ENCODE measurements at places on chromosomes 6 and 20.

GRCh38 chr6:35359744-35360348 is 17.5 kb downstream of the PPARD start:
- DNase-seq: no peak

DNA sequence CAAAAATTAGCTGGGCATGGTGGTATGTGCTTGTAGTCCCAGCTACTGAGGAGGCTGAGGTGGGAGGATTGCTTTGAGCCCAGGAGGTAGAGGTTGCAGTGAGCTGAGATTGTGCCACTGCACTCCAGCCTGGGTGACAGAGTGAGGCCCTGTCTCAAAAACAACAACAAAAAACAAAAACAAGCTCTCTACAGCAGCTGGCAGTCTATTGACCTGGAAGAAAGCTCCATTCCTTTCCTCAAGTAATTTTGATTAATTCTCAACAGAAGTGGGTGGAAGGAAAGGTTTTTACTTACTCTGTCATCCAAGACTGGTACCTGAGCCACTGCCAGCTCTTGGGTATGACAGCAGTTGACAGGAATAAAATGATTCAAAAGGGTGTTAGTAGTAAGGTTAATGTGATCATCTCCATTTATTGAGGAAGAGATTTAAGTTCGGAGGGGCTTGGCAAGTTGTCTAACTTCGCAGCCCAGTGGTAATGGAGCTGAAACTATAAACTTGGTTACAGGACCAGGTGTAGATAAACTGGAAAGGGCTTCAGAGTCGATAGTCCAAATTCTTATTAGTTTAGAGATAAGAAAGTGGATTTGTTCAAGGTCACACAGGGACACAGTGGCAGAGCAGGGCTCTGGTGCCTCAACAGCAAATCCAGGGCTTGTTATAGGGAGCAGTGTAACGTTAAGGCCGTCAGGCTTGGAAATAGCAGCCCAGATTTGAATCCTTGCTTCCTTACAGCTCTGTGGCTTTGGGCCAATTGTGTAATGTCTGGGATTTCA is 14.8 kb downstream of the SRSF3 start:
- no peak for DNase-seq

DNA sequence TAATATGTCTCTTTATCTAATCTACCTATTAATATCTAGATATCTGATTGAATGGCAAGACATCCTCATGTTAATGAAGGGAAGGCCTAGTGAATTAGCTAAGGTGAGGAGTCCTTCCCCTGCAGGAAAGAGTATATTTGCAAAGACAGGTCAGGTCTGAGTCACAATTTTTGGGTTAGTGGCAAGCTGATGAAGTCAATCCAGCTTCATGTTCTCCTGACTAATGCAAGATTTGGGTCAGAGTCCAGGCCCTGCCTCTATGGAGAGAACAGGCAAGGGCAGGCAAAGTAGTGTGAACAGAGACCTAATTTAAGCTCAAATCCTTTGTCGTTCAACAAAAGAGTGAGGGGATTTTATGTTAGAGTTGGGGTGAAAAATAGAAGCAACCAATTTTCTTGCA is 496.7 kb downstream of the BMP2 start:
- no peak for DNase-seq

GRCh38 chr20:33653218-33653899 is 8.8 kb upstream of the C20orf144 start:
- DNase-seq: peak; percentile 67

DNA sequence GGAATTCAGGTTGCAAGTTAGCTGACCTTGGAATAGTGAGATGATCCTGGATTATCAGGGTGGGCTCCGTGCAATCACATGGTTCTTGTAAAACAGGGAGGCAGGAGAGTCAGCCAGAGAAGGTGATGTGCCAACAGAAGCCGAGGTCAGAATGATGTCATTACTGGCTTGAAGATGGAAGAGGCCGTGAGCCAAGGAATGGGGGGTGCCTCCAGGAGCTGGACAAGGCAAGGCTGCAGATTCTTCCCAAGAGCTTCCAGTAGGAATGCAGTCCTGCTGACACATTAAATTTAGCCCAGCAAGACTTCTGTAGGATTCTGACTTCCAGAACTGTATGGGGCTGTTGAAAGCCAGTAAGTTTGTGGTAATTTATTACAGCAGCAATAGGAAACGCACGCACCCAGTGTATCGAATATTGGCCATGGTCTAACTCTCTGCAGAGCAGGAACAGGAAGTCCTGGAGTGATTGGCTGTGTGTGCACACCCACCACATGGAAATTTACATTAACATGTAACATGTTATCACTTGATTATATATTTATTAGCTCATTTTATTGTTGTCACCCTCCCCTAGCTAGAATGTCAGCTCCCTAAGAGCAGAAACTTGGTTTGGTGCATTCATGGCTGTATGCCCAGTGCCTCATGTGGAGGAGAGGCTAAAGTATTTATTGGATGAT is 19.1 kb downstream of the SLC24A3 start:
- DNase-seq: no peak

GRCh38 chr6:2768696-2769095 is 3.5 kb downstream of the WRNIP1 start:
- no peak for DNase-seq

GRCh38 chr6:25223490-25223991 is 55.6 kb upstream of the CARMIL1 start:
- peak; percentile 50 for DNase-seq

GRCh38 chr6:22925920-22926789 is 356.8 kb downstream of the HDGFL1 start:
- DNase-seq: no peak

DNA sequence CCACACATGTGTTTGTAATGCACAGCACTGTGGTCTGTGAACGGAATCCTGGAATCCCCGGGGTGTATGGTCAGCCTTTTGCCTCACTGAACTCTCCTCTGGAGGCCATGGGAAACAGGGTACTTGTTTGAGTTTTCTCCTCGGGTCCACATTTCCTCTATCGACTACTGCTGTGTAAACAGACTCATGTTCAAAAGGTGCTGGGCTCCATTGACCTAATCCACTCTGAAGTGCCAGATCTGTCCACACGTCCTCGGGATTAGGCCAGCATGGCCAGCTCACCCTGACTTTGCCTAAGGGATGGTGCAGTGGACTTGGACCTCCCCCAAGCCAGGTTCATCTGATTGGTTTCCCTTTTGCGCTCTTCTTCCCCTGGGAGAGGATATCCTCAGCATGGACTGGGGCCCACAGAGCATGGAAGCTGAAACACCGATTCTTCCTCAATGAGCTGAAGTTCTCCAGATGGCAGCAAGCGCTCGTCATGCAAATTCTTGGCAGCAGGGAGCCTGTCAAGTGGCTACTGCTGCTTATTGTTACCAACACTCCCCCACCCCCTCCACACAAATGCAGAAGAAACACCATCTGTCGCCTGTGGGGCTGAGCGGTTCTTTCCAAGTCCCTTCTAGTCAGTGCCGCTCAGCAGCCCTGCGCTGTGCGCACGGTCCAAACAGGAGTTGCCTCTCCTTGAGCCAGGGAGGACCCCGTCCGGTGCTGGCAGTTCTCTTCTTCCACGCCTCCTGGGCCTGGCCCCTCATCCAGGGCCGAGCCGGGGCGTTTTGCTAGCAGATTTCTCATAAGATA is 292.6 kb upstream of the MARCKS start:
- peak; percentile 66 for DNase-seq

DNA sequence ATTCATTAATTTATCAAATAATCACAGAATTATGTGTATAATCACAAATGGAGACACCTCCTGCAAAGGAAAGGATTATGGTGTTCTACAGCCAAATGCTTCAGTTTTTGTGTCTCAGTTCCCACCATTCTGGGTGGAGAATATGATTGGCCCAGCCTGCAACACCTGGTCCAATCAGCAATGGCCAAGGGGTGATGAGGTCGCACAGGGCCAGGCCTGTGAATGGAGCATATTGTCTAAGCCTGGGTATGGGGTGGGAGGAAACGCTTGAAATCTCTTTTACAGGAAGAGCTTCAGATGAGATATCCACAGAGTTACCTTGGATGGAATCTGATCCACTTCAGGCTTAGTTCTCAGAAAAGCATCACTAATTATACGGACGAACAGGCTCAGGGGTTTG is 271.6 kb downstream of the DHX35 start:
- no peak for DNase-seq

GRCh38 chr20:3350422-3350821 is 57.0 kb downstream of the DNAAF9 start:
- DNase-seq: no peak

- DNase-seq: no peak
These were observed 921.9 kb upstream of the EYS start for GRCh38 chr6:66628917-66629316.

- no peak for DNase-seq
These were observed 168.6 kb downstream of the NFATC2 start for GRCh38 chr20:51373713-51374455.

Measured in left renal pelvis (tissue), 4 donors.